Occipital lobe (tissue), 3 donors: ENCODE measurements at places on chromosomes 3 and 15. TPM values are rescaled to one million over a fixed set of nuclear protein-coding genes. Genes with fewer than 3 reads are reported as not detected.

GRCh38 chr3:21942328-21942727 is 191.3 kb upstream of the ZNF385D start:
- no peak for DNase-seq

TLR9 gene
- under 0.01 TPM for total RNA-seq

DNA sequence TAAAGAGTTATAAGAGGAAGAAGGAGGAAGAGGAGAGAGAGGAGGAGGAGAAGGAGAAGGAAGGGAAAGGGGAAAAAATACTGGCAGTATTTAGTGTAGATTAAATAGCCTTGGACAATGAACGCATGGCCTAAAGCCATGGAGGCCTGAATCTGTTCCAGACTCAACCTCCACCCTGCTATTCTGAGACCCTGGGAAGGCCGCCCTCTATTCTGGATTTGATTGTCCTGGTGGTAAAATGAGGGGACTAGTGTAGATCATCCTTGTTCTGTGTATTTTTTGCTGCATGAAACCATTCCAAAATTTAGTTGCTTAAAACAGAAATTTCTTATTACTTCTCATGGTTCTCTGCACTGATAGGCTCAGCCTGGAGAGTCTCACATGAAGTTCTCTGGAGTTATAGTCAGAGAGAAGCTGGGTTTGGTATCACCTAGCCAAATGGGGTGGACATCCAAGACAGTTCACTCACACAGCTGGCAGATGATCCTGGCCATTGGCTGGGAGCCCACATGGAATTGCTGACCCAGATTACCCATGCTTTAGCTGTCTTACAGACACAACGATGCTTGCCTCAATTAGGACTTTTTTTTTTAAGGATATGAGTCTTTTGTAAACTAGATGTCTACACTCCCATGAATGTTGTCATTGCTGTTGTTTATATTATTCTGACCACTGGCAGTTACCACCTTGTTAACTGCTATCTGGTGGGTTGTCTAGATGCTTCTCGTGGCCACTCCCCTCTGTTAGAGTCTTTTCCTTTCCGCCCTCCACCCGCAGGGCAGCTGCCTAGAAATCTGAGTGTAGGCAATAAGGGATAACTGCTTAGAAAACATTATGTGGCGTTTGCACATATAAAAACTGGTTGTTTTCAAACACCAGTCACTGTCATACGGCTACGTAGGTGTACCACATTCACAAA is 149.9 kb downstream of the SST start:
- DNase-seq, result no peak

NSUN3 gene
- 43.0 TPM for total RNA-seq

HYAL1 gene
- 0.16 TPM for total RNA-seq

DNA sequence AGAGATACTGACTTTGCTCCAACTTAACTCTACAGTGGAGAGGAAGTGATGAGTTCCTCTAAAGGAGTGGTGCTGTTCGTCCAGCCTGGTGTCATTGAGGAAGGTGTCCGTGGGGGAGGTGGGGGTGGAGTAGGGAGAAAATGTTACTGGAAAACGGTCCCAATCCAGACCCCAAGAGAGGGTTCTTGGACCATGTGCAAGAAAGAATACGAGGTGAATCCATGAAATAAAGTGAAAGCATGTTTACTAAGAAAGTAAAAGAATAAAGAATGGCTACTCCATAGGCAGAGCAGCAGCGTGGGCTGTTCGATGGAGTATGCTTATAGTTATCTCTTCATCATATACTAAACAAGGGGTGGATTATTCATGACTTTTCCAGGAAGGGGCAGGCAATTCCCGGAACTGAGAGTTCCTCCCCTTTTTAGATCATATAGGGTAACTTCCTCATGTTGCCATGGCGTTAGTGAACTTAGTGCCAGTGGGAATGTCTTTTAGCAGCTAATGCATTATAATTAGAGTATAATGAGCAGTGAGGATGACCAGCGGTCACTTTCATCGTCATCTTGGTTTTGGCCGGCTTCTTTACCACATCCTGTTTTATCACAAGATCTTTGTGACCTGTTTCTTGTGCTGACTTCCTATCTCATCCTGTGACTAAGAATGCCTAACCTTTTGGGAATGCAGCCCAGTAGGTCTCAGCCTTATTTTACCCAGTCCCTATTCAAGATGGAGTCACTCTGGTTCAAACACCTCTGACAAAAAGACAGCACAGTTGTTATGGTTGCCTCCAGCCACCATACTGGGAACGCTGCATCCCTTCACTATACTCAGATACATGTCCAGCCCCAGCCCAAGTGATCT is 38.6 kb downstream of the CLEC3B start:
- no peak for DNase-seq

LRRC31 gene
- not detected for total RNA-seq

DNA sequence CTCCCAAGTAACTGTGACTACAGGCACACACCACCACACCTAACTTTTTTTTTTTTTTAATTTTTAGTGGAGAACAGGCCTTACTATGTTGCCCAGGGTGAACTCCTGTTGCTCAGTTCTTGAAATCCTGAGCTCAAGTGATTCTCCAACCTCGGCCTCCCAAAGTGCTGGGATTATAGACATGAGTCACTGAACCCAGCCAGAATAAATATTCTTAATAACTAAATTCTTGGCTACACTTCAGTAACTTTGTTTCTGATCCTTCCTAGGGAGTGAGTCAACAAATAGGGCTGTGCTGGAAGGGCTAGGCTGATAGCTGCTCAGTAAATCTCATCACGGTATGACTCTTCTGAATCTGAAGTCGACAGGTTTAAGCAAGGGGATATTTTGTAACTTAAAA is 56.6 kb downstream of the P3H2 start:
- no peak for DNase-seq

CAND2 gene
- total RNA-seq, result 14.5 TPM

- no peak for DNase-seq
Observed at GRCh38 chr3:69901802-69902201, 97.7 kb upstream of the SAMMSON start.

DNA sequence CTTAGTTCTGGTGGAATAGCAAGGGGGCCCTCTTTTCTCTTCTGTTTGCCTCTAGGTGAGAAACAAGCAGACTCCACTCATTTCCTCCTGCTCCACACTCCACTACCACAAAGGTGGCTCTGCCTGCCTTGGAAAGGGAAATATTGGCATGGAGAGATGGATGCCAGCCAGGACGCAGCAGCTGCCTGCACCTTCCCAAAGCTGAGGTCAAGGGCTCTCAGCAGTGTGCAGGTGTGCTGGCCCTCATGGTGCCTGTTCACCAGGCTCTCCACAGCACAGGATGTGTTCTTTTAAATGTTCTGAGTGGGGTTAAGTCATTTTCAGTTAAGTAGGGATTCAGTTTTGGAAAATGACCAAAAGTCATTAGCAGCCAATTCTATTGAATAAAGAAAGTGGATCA is 211.2 kb upstream of the STRIT1 start:
- no peak for DNase-seq

ALDH1L1 gene
- 2.7 TPM for total RNA-seq

DNA sequence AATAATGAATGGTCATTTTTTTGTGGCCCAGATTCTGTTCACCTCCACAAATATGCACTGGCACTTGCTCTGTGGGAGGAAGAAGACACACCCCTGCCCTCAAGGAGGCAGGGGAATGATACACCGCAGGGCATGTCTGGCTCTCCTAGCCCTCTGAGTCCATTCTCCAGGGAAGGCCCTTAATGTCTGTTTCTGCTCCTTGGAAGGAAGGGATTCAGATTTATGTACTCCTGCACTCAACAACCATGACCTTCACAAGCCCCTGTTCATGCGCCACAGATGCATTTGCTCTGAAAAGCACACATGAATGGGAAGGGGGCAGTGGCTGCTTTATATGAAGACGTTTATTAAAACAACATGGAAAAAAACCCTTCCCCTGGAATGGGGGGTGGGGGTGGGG is 333.8 kb downstream of the EPHB1 start:
- no peak for DNase-seq

GRCh38 chr3:177968891-177969290 is 567.3 kb upstream of the KCNMB2 start:
- DNase-seq, result no peak

DNA sequence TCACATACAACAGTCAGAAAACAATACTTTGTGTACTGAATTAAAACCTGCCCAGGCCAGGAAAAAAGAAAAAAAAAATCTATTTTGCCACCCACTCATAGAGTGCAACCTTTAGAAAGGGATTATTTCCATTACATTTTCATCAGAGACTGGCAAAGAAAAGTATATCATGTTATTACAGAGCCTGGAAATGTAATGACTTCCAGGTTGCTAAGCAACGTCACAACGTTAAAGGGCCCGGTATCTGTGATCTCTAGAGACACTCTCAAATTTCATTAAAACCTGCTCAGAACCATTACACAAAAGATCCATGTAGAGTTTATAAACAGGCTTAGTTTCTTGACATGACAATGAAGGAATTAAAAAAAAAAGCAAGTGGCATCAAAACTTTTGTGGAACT is 170.5 kb downstream of the CTNNB1 start:
- no peak for DNase-seq

GRCh38 chr3:169028716-169029115 is 634.8 kb downstream of the MECOM start:
- no peak for DNase-seq

- no peak for DNase-seq
Observed at GRCh38 chr3:169041677-169042171, 621.8 kb downstream of the MECOM start.

COLQ gene
- total RNA-seq, result 3.0 TPM

GRCh38 chr15:59276225-59277178 is 69.9 kb downstream of the LDHAL6B start:
- no peak for DNase-seq

AP3B2 gene
- total RNA-seq, result 52.9 TPM

DNA sequence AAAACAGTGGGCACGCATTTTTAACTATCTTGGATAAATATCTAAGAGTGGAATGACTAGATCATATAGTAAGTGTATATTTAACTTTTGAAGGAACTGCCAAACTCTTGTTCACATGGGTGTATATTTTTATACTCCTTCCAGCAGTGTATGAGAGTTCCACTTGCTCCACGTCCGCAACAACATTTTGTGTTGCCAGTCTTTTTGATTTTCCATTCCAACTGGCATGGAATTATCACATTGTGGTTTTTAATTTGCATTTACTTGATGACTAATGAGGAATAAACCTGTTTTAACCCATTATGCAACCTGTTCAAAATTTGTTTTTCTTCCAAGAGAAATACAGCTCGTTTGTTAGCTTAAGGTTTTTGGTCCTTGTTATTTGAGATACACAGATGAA is 51.6 kb downstream of the ZNF621 start:
- DNase-seq, result no peak

- no peak for DNase-seq
Observed at GRCh38 chr3:89032346-89033013, 74.9 kb upstream of the EPHA3 start.

OCA2 gene
- total RNA-seq, result 25.7 TPM

- no peak for DNase-seq
Observed at GRCh38 chr3:133926736-133927539, 31.3 kb upstream of the RAB6B start.

- DNase-seq, result no peak
Observed at GRCh38 chr3:143848704-143849103, 436 bp upstream of the SLC9A9 start.

DNA sequence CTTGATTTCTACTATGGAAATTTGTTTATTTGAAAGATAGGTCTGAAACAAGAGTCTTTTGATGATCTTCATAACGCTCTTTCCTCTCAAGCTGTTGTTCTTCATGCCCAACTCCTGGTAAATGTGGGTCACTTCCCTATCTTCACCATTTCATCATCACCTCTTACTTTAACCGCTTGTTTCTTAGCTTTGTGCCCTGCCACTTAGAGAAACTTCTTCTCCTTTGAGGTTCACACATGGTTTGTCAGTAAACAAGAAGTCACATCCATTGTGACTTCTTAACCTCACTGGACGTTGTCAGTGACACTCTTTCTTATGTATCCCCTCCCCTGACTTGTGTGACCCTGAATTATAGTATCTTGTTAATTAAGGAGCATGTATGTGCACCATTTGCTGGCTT is 16.9 kb upstream of the P2RY13 start:
- no peak for DNase-seq

GRCh38 chr3:192915304-192915703 is 2.4 kb downstream of the MB21D2 start:
- peak; percentile 27 for DNase-seq

- no peak for DNase-seq
Observed at GRCh38 chr15:101035611-101036010, 116.5 kb downstream of the LRRK1 start.

DNA sequence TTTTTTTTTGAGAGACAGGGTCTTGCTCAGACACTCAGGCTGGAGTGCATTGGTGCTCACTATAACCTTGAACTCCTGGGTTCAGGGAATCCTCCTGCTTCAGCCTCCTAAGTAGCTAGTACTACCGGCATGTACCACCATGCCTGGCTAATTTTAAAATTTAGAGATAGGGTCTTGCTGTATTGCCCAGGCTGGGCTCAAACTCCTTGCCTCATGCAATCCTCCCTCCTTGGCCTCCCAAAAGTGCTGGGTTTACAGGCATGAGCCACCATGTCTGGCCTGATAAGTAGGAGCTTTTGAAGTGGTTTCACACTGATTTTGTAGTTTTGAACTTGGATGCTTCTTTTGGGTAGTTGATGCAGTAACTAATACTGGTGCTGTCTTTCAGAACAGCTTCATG is 7.8 kb downstream of the MAP2K1 start:
- no peak for DNase-seq

- DNase-seq, result peak; percentile 22
Observed at GRCh38 chr3:9183811-9184460, 65.5 kb downstream of the SRGAP3 start.

- DNase-seq, result no peak
Observed at GRCh38 chr15:101573951-101574350, 78.2 kb downstream of the TM2D3 start.

GRCh38 chr3:37793889-37794591 is 67.6 kb upstream of the CTDSPL start:
- no peak for DNase-seq

DNA sequence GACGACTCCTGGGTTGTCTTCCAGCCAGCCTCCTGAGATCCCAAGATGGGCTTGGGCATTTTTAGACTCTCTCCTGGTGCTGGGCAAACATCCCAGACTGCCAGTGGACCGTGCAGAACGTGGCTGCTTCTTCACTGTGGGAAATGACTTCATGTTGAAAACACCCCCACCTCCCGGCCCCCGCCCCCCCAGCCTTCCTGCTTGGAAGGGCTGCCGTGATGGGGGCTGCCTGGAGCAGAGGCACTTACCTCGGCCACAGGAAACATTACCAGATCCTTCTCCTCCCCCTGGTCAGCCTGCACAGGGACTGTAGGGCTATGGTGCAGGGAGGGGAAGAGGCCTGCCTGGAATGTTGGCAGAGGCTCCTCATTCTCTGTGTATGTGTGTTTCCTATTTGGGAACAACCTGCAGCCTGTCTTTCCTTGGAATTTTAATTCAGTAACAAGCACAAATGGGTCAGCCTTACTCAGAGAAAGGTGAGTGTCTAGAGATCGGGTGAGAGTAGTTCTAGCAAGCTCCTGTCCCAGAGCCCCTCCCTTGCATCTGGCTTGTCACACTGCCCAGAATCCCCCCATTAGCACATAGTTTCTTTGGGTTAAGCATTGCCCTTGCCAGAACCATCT is 90.8 kb downstream of the ANP32A start:
- peak; percentile 50 for DNase-seq

- DNase-seq, result no peak
Observed at GRCh38 chr3:123376451-123377242, 72.2 kb downstream of the ADCY5 start.
